ENCODE measurements at places on chromosomes 12 and 14.

GRCh38 chr14:62905566-62905965 lies 139.7 kb downstream of the KCNH5 start:
- DNase-seq, result no peak

DNA sequence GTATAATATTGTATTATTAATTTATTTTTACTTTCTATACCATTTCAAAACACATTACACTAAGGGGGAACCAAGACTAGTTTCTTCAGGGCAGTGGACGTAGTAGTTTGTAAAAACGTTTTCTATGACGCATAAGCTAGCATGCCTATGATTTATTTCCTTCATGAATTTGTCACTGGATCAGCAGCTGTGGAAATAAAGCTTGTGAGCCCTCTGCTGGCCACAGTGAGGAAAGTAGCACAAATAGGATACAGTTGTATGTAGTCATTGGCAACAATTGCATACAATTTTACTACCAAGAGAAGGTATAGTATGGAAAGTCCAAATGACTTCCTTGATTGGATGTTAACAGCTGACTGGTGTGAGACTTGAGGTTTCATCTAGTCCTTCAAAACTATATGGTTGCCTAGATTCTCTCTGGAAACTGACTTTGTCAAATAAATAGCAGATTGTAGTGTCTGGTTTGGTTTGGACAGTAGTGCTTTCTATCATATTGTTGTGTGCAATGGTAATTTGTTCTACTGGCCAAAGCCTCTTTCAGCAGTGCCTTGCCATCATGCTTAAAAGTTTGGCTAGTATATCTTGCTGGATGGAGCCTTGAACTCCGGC lies 24.3 kb upstream of the PLEKHD1 start:
- DNase-seq, result peak; percentile 49

DNA sequence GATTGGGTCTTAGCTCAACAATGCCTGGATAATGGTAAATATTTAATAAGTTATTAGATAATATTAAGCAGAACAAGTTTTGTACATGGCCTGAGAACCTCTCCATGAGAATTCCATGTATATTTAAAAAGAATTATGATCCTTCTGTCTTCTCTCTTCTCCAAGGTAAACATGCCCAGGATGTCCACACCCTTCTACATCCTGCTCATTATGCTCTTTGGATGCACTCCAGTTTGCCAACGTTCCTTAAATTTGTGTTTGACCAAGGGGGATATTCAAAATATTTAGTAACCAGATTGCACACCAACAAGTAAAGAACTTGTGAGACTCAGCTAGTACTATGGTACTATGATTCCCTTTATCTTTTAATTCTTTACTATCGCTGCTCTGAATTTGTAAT lies 44.8 kb upstream of the ERGIC2 start:
- DNase-seq, result no peak

GRCh38 chr12:118370601-118371000 lies 2.1 kb downstream of the TAOK3 start:
- DNase-seq, result no peak

GRCh38 chr12:48351022-48351708 lies 446 bp upstream of the ZNF641 start:
- DNase-seq, result no peak

DNA sequence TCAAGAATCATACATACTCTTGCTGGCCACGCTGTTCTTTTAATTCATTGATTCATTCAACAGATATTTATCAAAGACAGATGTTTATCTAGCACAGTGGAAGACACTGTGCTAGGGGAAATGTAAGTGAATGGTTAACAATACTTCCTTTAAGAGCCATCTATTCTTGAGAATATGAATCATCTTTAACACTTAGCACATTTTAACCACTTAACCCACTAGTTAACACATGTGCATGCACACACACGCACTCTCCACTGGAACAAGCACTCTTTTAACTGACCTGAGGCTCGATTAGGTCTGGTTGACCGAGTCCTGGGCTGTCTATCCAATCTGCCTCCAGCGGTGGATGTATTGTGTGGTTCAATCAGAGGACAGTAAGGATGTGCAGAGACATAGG lies 34.6 kb downstream of the LMNTD1 start:
- DNase-seq, result no peak

DNA sequence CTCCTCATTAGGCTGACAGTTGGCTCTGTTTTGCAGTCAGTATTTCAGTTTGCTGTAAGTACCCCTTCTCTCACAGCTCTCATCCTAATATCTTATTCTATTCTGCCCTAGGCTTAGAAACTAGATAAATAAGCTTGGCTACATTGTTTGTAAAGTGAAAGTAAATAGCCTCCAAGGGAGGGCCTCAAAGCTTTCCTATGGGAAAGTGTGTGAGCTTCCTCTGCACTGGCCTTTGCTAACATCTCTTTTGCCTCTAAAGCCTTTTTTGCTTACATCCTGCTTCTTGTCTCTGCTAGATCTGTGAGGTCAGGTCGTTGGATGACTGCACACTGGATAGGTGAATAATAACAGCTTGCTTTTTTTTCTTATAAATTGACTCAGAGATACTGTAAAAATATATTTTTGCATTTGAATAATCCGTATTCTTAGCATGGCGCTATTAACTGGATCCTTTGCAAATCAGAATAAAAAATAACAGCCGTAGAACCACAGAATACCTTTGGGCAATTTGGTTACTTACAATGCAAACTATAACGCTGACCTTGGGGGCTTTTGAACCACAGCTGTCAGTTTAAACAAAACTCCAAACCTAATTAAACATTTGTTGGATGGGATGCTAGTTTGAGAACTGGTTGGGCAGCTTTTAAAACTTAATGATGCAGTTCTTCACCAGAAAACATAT lies 55.1 kb downstream of the TTC6 start:
- DNase-seq, result no peak

DNA sequence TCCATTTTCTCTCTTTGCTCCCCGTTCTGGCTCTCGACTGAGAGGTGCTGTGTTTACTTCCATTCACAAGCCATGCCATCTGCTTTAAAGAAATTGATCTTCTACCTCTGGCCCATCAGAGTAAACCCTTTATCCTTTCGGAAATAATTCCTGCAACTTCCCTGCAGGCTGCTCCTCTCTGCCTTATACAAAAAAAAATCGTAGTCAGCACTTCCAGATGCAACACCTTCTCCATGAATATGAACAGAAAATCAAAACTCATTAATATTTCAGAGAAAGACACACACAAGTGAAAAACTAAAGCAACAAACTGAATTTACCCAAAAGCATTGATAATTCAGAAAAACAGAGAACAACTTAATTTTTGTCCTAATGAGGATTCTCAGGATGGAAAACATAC lies 127.6 kb upstream of the FSCB start:
- DNase-seq, result no peak

DNA sequence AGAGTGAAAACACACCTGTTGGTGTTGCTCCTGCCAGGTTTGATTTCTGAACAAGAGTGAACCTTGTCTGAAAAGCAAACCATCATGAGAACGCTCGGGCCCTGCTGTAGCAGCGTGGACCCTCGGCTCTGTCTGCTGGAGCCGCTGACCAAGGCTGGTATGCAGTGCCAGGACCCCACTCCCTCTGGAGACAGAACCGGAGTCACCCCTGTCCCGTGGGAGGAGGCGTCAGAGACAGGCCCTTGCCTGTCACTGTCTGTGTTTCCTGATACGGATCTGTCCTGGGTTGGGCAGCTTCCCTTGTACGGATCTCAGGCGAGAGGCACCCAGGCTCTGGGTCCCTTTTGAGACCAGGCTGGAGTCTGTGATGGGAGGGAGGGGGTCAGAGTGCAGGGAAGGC lies 111.6 kb downstream of the ADGRD1 start:
- no peak for DNase-seq

DNA sequence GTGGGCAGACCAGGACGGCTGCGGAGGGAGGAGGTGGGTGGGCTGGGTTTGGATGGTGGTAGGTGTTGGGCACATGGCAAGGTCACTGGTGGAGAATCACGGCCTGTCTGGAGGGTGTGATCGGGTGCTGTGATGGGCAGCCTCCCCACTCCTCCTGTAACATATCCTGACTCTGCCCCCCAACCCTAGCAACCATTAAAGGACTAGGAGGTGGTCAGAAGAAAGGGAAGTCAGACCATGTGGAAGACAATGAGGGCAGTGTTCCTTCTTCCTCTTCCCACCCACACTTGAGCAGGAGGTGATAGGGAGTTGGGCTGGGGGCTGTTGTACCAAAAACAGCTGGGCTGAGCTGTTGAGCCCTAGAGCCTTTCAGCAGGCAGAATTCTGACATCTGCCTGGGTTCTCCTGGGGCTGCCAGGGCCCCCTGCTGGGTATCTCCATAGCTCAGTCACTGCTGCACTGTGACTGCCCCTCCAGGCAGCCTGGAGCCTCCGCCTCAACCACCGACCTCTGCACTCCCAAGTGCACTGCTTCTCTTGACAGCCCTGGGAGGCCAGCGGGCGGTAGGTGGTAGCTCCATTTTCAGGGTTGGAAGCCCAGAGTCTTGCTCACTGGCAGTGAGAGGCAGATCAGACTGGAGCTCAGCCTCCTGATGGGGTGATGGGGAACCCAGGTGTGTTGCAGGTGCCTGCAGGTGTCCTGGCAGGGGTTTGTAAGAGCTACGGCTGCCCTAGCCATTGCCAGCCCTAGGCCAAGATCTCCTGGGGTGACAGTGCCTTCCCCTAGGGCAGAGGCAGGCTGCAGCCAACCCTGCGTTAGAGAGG lies 15.4 kb downstream of the VASH1 start:
- no peak for DNase-seq

- DNase-seq, result peak; percentile 43
Measured at GRCh38 chr14:64112867-64113678, 181.1 kb downstream of the ESR2 start.

GRCh38 chr12:101229841-101230241 lies 19.8 kb upstream of the SLC5A8 start:
- DNase-seq, result no peak

DNA sequence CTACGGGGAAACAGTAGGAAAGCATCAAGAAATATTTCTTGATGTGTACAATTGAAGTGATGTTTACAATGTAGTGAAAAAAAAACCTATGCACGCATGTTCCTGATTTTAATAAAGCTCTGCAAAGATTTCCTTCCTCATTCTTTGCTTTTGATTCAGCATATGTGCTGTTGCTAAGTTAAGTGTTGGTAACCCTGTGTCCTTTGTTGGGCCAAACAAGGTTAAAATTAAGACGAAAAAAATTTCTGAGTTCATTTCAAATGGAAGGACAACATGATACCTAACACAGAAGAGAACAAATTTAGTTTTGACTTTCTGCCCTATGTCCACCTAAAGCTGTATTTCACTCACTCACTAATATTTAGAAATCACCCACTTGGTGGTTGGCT lies 62.8 kb downstream of the PPP2R5C start:
- DNase-seq, result no peak

DNA sequence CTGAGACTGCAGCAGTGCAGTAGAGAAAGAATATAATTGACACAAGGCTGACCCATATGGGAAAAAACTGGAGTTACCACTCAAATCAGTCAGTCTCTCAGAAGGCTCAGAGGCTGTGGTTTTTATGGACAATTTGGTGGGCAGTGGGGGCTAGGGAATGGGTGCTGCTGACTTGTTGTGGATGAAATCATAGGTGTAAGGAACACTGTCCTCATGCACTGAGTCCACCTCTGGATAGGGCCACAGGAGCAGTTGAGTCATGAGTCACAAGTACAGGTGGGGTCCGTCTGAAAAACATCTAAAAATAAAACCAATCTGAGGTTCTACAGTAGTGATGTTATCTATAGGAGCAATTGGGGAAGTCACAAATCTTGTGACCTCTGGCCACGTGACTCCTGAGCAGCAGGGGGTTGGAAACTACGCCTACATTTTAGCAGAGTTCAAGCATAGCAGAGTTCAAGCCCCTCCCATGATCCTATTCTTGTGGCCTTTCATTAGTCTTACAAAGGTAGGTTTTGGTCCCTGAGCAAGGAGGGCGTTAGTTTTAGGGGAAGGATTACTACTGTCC lies 18.1 kb upstream of the SGPP1 start:
- DNase-seq, result no peak

Data from liver (tissue), 10 donors.